ENCODE measurements at places on chromosomes 1 and 21.

- no peak for DNase-seq
- H3K36me3 ChIP-seq = no peaks in the 10 kb centered on the region
- H3K27ac ChIP-seq = peak overlapping the region; percentile 58
- no peak overlapping the region for H3K4me3 ChIP-seq
Observed at GRCh38 chr1:24725209-24725651, 20.0 kb upstream of the CLIC4 start.

- no peaks in the 10 kb centered on the region for H3K27me3 ChIP-seq
- H3K36me3 ChIP-seq = no peaks in the 10 kb centered on the region
- no peak for DNase-seq
- H3K27ac ChIP-seq = no peak overlapping the region
- H3K4me1 ChIP-seq = no peaks in the 10 kb centered on the region
- H3K4me3 ChIP-seq = no peak overlapping the region
Observed at GRCh38 chr1:40301066-40301465, 16.0 kb downstream of the COL9A2 start.

GRCh38 chr1:11352816-11353799 lies 80.1 kb downstream of the UBIAD1 start:
- no peaks in the 10 kb centered on the region for H3K36me3 ChIP-seq
- no peak for DNase-seq
- no peak overlapping the region for H3K4me3 ChIP-seq
- peaks cover 15% of the 10 kb centered on the region for H3K27me3 ChIP-seq
- H3K27ac ChIP-seq = no peak overlapping the region

DNA sequence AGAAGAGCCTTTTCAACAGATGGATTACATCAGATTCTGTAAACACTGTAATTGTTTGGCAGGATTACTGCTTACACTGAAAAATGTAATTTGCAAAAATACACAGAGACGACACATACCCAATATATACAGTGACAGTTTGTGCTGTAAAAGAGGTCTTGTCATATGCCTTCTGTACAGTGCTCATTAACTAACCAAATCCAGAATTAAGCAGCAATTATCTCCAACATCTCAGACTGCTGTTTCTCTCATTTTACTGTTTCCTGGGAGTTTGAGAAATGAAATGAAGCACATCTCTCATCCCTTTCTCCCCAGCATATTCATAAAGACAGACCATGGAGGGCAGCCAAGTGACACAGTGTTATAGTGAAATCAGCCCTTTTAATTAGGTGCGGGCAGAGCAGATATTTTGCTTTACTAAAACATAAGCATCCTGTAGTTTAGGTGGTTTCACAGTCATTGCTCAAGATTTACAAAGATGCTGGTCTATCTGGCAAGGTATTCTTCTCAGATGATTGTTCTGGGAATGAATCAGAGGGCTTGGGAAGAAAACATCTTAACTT lies 618.4 kb upstream of the USP24 start:
- H3K4me1 ChIP-seq = peaks cover 3% of the 10 kb centered on the region
- no peaks in the 10 kb centered on the region for H3K27me3 ChIP-seq
- peak overlapping the region; percentile 37 for H3K27ac ChIP-seq
- no peaks in the 10 kb centered on the region for H3K36me3 ChIP-seq
- DNase-seq = no peak
- no peak overlapping the region for H3K4me3 ChIP-seq

DNA sequence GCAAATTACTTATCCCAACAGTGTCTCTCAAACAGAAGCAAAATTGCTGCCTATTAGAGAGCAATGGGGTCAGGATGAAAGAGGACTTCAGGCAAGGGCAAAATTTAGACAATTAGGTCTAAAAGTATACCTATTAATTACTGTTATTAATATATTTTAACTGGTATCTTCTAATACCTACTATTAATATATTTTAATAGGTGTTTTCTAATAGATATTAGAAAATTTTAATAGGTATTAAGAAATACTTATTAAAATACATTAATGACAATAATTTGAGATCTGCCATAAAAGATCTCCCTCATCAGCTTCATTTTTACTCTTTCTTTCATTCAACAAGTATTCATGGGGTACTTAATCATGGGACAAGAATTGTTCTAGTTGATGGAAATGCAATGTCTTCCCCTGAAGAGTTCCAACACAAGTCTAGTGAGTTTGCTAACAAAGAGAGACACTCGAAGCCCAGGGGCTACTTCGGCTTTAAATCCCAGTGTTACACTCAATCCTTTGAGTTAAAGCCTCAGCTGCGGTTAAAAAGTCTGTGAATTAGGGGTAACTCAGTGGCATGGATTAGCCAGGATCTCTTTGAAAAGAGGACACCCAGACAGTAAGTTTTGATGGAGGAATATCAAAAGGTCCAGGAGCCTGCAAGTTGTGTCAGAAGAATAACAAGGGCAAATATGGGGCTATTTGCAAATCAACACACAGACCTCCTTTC lies 44.1 kb downstream of the STYXL2 start:
- H3K4me3 ChIP-seq = no peak overlapping the region
- H3K4me1 ChIP-seq = peaks cover 9% of the 10 kb centered on the region
- peak overlapping the region; percentile 39 for H3K27ac ChIP-seq

- H3K27me3 ChIP-seq = no peaks in the 10 kb centered on the region
- H3K4me3 ChIP-seq = no peak overlapping the region
- no peak for DNase-seq
- peak overlapping the region; percentile 92 for H3K27ac ChIP-seq
Observed at GRCh38 chr1:234530672-234531071, 51.7 kb upstream of the TARBP1 start.

GRCh38 chr1:42144711-42145388 lies 8.4 kb upstream of the GUCA2B start:
- H3K36me3 ChIP-seq = no peaks in the 10 kb centered on the region
- H3K27ac ChIP-seq = no peak overlapping the region
- H3K4me3 ChIP-seq = no peak overlapping the region
- DNase-seq = no peak
- H3K27me3 ChIP-seq = peaks cover 17% of the 10 kb centered on the region

- H3K27ac ChIP-seq = peak overlapping the region; percentile 32
- no peaks in the 10 kb centered on the region for H3K27me3 ChIP-seq
- no peak for DNase-seq
- H3K4me3 ChIP-seq = no peak overlapping the region
- H3K4me1 ChIP-seq = peaks cover 9% of the 10 kb centered on the region
Observed at GRCh38 chr1:202964791-202965410, 2.2 kb downstream of the CYB5R1 start.

- H3K4me3 ChIP-seq = no peak overlapping the region
- H3K27ac ChIP-seq = no peak overlapping the region
- H3K36me3 ChIP-seq = no peaks in the 10 kb centered on the region
- H3K4me1 ChIP-seq = no peaks in the 10 kb centered on the region
- H3K27me3 ChIP-seq = no peaks in the 10 kb centered on the region
Observed at GRCh38 chr1:98331243-98331642, 330.3 kb upstream of the SNX7 start.

DNA sequence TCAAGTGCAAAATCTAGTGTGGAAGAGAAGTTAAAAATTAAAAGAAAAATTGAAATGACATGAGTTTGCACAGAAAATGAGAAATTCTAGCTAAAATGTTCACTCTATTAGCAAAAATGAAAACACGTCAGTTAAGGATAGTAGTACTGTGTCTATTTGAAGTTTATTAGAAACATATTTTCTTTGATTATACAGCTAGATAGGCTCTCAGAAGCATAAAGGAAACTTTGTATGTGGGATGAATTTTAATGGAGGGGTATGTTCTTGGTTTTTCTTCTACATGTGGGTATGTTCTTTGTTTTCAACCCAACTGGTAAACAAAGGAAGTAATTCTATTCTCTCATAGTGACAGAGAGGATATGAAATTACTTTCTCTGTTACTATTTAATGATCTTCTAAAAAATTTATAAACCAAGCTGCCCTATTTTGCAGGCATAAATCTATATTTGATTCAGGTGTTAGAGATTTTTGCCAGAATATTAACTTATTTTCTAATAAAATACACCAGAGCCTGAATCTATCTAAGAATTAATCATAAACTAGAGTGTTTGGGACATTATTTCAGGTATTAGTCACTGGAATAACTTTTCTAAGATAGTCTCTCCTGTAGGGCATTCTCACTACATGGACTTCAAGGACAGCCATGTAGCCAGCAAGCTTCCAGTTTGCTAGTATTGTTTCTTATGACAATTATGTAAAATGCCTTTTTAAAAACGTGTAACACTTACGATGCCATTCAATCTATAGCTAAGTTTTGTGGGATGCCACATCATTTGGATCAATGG lies 15.8 kb downstream of the GPSM2 start:
- no peak overlapping the region for H3K4me3 ChIP-seq
- H3K36me3 ChIP-seq = no peaks in the 10 kb centered on the region

DNA sequence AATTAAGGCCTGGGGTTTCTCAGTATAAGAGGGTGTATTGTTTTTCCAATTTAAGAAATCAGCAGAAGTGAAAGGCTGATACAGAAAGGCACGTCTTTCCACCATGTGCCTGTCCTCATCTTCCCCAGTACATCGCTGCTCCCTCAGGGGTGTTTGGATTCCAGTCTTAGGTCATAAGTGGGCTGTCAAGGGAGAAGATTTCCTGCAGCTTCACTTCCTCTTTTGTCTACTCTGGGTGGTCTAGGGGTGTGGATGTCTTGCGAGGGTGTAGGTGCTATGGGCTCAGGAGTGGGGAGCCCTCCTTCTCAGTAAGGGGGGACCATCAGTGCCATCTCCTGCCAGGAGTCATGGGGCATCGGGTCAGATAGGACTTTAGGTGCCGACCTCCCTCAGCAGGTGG lies 999.8 kb upstream of the NCAM2 start:
- no peaks in the 10 kb centered on the region for H3K36me3 ChIP-seq
- H3K4me3 ChIP-seq = no peak overlapping the region
- no peak overlapping the region for H3K27ac ChIP-seq

- H3K4me3 ChIP-seq = no peak overlapping the region
- peak overlapping the region; percentile 98 for H3K27ac ChIP-seq
- peaks cover 18% of the 10 kb centered on the region for H3K4me1 ChIP-seq
- H3K36me3 ChIP-seq = no peaks in the 10 kb centered on the region
- no peak for DNase-seq
Observed at GRCh38 chr21:41677671-41678015, 89.2 kb downstream of the RIPK4 start.

DNA sequence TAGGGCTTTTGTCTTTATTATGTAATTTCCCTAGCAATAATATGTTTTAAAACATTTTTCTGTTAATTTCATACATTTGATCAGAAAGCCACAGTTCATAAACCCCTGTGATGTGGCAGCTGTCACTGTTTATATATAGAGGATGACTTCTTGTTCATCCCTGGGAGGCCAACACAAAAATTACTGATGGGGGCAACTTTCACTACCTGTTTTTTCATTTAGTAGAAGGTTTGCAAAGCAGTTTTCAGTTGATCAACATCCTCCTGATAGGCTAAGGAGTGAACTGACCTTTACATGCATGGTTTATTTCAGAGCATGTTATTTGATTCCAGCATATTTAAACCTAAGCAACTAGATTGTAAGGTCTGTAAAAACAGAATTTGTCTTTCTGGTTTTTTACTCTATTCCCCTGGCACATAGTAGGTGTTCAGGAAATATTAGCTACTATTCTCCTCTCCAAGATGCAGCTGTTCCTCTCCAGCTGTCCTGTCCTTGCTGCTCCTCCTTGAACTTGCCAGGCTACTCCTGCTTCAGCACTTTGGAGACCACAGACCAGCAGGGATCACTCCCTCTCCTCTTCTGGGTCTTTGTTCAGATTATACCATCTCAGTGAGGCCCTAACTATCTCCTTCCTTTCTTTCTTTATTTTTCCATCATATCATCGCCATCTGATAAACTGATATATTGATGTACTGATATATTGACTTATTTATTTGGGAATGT lies 54.7 kb downstream of the ROR1 start:
- no peak overlapping the region for H3K4me3 ChIP-seq
- no peak overlapping the region for H3K27ac ChIP-seq
- H3K27me3 ChIP-seq = no peaks in the 10 kb centered on the region
- peaks cover 13% of the 10 kb centered on the region for H3K4me1 ChIP-seq
- H3K36me3 ChIP-seq = no peaks in the 10 kb centered on the region

DNA sequence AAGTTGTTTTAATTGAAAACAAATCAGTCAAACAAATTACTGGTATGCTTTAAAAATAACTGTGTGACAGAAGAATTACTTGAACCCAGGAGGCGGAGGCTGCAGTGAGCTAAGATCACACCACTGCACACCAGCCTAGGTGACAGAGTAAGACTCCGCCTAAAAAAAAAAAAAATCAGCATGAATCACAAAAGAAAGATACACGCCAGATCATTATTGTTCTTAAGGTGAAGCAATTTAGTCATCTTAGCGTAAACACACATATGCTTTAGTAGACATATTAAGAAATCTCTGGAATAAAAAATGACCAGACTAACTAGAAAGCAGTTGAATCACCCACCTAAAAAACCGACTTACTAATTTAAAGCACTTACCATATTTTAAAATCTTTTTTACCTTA lies 20.2 kb downstream of the RERE start:
- no peaks in the 10 kb centered on the region for H3K27me3 ChIP-seq
- no peaks in the 10 kb centered on the region for H3K4me1 ChIP-seq
- H3K36me3 ChIP-seq = no peaks in the 10 kb centered on the region
- no peak overlapping the region for H3K4me3 ChIP-seq
- DNase-seq = no peak

DNA sequence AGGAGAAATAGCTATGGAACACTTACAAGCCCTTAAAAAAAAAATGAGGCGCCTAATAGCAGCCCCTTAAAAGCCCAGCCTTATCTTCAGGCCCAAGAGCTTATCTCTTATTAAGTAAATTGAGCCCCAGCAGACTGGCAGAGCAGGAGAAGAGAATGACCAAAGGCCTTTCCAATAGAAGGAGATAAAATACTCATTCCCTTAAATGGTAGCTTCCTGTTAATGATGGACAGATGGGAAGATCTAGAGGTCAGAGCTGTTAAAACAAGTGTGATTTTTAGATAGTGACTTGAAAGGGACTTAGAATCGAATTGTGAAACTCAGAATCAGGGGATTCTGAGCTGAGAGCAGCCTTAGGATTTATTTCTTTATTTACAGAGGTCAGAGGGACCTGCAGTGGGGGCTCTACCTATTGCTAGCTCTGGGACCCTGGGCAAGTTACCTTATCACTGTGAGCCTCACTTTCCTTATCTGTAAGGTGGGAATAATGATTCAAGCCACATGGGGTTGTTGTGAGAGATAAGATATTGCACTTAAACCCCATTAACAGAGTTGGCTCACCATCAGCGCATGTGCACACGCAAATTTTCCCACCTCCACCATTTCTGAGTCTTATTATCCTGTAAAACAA lies 101.3 kb upstream of the C8B start:
- H3K4me3 ChIP-seq = no peak overlapping the region
- H3K4me1 ChIP-seq = peaks cover 12% of the 10 kb centered on the region
- DNase-seq = peak; percentile 26
- H3K27ac ChIP-seq = peak overlapping the region; percentile 37
- H3K36me3 ChIP-seq = no peaks in the 10 kb centered on the region

- H3K36me3 ChIP-seq = no peaks in the 10 kb centered on the region
- H3K27me3 ChIP-seq = no peaks in the 10 kb centered on the region
- no peak for DNase-seq
Observed at GRCh38 chr1:164733070-164733469, 174.1 kb downstream of the PBX1 start.

- H3K4me1 ChIP-seq = no peaks in the 10 kb centered on the region
- no peak overlapping the region for H3K4me3 ChIP-seq
- H3K27ac ChIP-seq = no peak overlapping the region
- DNase-seq = no peak
- no peaks in the 10 kb centered on the region for H3K27me3 ChIP-seq
Observed at GRCh38 chr1:119956306-119956705, 60.0 kb upstream of the ADAM30 start.

- no peaks in the 10 kb centered on the region for H3K36me3 ChIP-seq
- DNase-seq = no peak
- peaks cover 29% of the 10 kb centered on the region for H3K4me1 ChIP-seq
- H3K27ac ChIP-seq = no peak overlapping the region
Observed at GRCh38 chr1:220875260-220875659, 4.0 kb upstream of the HLX start.

GRCh38 chr21:41953831-41954653 lies at the start of gene C2CD2:
Gene C2CD2, minus strand, starts transcription at chr21:41954018. Its CDS starts 370 bp downstream, at chr21:41953648.
- no peaks in the 10 kb centered on the region for H3K36me3 ChIP-seq
- peak; percentile 79 for DNase-seq
- peaks cover 16% of the 10 kb centered on the region for H3K4me1 ChIP-seq
- no peak within 1 kb of the TSS for H3K27ac ChIP-seq

All from hepatocyte (in vitro differentiated cells).